ENCODE measurements at places on chromosomes 7 and 10.

DNA sequence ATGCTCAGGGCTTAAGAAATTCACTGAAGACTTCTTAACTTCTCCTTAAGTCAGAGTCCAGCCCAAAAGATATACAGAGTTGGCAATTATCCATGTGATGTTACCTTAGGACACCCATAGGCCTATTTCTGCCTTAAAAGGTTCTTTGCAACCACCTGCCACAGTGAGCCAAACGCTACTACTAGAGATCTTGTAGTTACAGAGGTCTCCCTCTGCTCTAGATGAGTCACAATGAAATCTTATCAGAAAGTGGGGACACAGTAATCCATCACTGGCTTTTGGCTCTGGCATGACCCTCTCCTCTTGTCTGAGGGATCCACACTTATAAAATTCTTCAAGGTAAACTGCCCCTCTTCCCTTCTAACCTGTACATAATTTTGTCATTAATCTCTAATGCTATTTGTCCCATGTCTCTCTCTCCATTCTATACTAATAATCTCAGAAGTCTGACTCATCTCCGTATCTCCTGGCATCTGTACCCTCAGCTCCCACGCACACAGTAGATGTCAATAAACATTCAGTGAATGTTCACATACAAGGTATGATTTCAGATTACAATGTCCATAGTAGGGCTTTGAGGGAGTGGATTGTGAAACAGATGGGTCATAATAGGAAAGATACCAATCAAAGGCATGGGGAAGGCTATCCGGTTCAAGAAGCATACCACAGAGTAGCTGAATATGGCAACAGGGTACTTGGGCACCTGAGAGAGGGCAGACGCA, 112.1 kb downstream of the SGMS1 start:
- DNase-seq, result no peak

DNA sequence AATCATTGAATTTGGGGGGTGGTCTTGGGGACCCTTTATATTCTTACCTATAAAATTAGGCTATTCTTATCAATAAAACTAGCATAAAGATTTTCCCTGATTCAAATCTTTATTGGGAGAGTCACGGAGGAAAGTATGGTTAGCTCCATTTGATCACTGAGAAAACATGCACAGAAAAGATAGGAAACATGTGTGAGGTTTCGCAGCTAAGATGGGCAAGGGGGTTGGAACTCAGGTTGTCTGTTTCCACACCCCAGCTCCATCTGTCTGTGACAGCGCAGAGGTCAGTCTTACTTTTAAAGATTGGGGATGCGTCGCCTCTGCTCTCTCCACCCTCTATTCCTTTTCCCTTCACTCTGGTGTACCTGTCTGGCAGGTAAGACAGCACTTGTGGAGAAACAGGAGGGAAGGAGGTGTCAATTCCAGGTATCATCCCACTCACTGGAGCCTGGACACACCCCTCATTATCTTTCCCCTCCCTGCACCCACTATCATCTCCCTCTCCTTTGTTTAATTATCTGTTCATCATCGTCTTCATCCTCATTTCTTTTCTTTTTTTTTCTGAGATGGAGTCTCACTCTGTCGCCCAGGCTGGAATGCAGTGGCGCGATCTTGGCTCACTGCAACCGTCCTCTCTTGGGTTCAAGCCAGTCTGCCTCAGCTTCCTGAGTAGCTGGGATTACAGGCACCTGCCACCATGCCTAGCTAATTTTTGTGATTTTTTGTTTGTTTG, 2.4 kb upstream of the DENND10 start:
- no peak for DNase-seq

DNA sequence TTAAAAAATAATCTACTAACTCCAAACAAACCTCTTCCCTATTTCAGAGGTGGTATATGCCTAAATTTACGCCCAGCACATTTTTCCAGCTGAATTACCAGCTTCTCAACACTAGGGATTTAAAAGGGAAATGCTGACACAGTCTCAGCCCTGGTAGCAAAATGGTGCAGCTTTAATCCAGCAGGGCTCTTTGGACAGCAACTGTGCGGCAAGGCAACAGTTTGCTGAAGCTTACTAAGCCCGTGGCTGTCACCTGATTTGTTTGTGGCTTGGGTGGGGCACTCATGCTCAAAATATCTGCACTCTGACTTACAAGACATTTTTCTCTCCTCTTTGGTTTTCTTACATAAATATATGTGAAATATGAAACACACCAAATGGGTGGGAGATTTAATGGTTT, 206.7 kb downstream of the POU6F2 start:
- no peak for DNase-seq

- DNase-seq, result no peak
Measured at GRCh38 chr10:122243550-122243949, 27.5 kb upstream of the BTBD16 start.

GRCh38 chr10:75003891-75004290, 107.6 kb upstream of the SAMD8 start:
- no peak for DNase-seq

DNA sequence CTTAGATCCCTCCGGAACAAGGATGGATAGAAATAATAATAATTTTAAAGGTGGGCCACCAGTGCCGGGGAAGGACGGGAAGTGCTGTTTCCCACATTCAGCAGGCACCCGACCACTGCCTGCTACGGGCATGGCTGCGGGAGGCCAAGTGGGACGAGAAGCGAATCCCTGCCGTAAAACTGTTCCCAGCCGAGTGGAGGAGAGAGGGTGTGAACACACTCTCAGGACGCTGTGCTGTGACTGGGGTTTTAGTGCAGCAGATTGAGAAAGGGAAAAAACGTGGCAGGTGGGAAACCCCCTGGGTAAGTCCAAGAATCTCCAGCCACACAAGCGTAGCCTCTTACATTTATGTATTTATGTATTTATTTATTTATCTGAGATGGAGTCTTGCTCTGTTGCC, 158.8 kb downstream of the DNAJB6 start:
- no peak for DNase-seq

DNA sequence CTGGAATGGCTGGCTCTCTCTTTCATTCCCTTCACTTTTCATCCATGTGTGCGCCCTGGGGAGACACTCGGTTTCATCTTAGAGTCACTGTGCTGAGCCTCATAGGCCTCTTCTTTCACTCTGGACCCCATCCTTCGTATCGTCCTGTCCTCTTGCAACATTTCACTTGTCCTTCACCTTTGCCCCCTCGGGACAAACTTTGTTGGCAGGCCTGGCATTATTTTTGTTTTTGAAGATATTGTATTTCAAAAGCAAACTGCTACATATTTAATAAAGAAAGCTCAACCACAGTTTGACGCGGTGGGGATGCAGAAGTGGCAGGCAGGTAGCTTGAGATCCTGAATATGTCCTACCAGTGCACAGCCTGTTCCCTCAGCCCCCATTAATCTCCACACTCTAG, 36.6 kb downstream of the HIPK2 start:
- no peak for DNase-seq

DNA sequence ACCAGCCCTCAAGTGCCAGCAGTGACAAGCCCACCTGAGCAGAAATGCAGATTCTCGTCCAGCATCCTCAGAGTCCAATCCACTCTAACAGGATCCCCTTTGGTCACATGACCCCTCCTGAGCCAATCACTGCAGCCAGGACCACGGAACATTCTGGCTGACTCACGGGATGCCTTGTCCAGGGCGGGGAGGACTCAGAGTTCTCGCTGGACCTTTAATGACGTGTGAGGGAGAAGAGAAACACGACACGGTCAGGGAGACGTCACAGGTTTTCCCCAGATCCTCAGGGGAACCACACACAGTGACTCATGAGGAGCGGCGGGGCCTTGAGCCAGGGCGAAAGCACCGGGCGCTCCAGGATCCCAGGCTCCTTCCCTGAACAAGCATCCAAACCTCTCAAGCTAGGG, 155.7 kb downstream of the PTPRN2 start:
- DNase-seq, result peak; percentile 65

DNA sequence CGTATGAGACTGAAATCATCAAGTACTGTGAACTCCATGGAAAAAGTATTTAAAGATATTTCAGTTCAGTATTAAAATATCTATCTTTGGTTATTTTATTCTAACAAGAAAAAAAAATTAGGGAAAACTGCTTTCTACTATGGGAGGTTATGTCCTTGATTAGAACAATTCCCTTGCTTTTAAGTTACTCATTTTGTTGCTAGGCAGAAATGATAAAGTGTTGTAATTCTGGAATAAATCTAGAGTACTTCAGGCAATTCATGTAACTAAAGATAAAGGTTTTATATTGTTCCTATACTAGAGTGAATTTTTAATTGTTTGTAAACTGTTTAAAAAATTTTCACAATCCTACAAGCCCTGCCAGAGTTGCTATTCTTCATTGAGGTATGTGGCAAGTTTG, 92.0 kb downstream of the BBS9 start:
- DNase-seq, result no peak

GRCh38 chr7:30029696-30030095, 1.5 kb downstream of the PLEKHA8 start:
- peak; percentile 37 for DNase-seq

DNA sequence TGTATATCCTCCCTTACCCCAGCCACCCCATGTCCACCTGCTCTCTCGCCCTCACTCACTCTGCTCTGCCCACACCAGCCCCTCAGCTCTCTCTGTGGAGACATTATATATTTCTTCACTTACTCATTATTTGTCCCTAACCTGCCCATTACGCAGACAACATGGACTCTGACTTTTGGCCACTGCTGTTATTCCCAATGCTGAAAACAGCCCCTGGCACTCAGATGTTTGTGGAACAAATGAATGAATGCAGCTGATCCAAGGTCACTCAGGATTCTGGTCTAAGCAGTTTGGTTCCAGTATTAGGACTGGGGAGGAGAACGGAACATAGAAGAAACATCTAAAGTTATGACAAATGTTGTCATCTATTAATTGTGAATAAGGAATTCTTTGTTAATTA, 26.7 kb downstream of the GNA12 start:
- DNase-seq, result no peak

DNA sequence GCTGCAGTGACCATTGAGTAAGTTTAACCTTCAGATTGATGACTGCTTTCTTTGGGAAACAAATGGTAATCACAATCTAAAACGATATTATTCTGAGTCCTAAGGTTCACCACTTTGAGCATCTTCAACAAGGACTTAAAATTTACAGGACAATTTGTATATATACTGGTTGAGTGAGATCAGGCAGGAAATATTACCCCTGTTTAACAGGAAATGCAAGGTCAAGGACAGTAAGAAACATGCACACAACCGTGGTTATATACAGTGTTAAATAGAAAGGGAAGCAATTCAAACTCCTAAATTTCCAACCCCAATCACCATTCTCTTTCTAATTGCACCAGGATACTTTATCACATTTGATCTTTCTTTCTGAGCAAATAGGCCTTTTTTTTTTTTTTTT, 96.1 kb downstream of the ZNF277 start:
- no peak for DNase-seq

- no peak for DNase-seq
Measured at GRCh38 chr10:77949167-77949566, 22.6 kb upstream of the DLG5 start.

Measured in colonic mucosa (tissue), 4 donors.